Esophagus muscularis mucosa (tissue), 4 donors: ENCODE measurements at places on chromosomes 3 and 15.

GRCh38 chr3:52025453-52025852, 29.8 kb upstream of the RPL29 start:
- DNase-seq = no peak

DNA sequence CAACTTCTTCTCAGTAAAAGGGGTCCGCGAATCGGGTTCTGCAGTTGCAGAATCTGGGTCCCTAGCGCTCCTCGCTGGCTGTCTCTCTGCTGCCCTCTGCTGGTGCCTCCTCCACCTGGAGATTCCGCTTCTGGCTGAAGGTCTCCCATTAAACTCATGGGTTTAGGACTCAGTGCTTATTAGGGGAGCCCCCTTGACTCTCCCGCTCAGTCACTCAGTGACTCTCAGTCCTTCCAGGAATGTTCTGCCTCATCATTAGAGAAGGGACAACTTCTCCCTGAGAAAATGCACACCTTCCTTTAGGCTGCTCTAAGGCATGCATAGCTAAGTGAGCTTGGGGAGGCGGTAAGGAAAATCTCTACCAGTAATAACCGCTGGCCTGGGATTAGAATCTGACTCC, 7.1 kb downstream of the CPN2 start:
- peak; percentile 95 for DNase-seq

DNA sequence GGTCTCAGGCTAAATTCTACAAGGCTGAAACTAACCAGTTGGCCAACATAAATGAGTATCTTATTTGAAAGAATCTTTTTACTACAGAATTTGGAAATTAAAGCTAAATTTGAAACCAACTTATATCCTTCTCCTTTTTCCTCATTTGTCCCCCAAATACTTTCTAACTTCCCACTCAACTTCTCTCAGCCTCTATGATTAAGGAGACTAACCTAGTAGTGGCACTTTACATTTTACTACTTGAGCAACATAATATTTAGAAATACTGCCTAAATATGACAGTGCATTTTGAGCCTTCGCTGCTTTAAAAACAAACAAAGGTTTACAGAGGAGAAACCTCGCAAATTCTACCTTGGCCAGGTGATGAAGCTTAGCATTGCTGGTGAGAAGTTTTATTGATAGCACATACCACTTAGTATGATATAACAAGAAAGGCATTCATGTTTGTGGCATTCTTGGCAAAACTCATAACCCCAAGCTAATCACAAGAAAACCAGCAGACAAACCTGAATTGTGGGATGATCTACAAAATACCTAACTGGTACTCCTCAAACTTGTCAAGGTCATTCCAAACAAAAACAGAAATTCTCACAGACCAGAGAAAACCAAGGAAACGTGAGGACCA, 432.1 kb upstream of the CFAP20DC start:
- DNase-seq = no peak

DNA sequence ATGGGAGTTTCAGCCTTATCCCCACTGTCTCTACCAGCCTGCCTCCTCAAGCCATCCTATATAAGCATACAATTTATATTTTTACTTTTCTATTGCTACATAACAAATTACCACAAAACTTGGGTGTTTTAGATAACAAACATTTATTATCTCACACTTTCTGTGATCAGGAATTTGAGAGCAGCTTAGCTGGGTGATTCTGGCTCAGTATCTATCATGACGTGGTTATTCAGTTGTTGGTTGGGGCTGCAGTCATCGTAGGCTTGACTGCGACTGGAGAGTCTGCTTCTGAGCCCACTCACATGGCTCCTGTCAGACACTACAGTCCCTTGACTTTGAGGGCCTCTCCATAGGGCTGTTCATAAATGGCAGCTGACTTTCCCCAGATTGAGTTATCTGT, 20.7 kb downstream of the PARP15 start:
- no peak for DNase-seq

- no peak for DNase-seq
These were observed 226.9 kb downstream of the CACNA2D3 start for GRCh38 chr3:54349231-54349652.

DNA sequence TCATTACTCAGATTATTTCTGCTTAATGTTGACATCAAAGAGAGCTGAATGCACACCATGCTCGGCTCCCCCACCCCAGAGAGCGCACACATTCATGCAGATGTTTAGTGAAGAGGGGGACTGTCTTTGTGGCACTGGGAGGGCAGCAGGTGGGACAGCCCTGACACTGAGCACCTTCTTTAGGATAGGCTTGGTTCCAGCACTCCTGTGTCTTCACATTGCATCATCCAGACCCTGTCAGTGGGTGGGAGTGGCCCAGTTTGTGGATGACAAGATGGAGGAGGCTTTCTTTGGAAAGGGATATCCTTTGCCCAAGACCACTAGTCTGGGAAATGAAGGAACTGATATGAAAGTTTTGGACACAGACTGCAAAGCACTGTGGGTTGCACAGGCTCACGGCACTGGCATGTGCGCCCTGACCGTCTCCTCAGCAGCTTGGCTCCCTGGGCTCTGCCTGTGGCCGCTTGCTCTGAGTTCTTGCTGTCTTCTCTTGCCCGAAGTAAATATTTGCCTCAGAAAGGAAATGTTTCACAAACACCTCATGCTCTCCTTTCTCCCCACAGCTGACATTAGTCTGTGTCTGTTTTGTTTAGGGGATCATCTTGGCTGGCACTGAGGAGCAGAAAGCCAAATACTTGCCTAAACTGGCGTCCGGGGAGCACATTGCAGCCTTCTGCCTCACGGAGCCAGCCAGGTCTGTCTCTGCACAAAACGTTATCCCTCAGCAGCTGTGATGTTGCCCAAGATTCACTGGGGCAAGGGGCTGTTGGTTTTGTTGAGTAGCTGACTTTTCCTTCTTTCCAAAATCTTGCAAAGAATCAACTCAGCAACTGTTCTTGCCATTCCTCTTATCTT, 16.6 kb downstream of the ACAD9 start:
- DNase-seq = no peak

GRCh38 chr3:165835431-165835830, 1.8 kb downstream of the BCHE start:
- no peak for DNase-seq

GRCh38 chr15:72230197-72231065, 559 bp downstream of the PKM start:
- DNase-seq = peak; percentile 95

DNA sequence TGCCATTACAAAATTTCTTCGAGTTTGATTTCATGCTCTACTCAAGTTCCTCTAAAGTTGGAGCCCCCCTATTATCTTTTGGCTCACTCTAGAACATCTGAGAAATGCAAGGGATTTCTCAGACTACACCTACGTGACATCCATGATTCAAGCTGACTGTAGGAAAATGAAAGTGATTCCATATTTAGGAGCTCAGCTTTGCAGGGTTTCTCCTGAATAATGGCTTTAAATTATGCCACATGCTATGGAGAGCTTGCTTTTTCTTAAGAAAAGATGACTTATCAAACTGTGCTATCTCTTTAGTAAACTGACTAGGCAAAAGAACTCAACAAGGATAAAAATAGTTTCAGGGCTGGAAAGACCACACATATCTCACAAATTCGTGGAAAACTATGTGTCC, 292.1 kb downstream of the LSAMP start:
- DNase-seq = no peak

- DNase-seq = no peak
These were observed 755.5 kb downstream of the GBE1 start for GRCh38 chr3:81005992-81006391.

GRCh38 chr15:60005352-60006202, 1.5 kb downstream of the FOXB1 start:
- no peak for DNase-seq

DNA sequence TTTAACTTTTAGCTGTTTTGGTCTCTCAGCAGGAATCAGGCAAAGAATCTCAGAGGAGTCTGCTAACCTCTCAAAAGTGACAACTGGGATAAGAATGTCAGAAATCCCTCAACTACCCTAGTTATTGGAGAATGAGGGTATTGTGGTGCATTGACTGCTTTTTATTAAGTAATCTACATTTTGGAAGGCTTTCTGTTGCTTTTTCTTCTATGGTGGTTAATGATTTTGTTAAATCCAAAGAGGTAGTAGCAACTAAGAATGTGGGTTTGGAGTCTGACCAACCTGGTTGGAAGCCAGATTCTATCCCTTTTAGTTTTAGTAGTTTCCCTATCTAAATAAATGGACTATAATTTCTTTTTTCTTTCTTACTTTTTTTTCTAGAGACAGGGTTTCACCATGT, 94.7 kb upstream of the RNF7 start:
- no peak for DNase-seq

- DNase-seq = no peak
These were observed 79.2 kb downstream of the SRGAP3 start for GRCh38 chr3:9169956-9170850.

DNA sequence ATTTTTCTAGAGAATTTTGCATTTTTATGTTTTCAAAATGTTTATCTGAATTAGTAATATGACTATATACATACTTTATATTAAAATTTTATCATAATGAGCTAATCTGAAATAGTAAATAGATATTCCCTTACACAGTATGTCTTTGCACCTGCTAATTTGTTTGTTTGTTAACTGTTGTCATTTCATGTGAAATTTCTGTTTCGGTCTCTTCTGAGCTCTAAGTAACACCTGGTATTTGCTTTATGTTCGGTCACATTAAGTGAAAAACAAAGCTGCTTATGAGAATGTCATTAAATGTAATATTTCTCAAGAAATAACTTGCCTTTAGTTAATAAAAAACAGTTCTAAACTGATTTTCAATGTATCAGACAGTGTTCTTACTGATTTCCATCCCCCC, 61.1 kb downstream of the FNDC3B start:
- no peak for DNase-seq

DNA sequence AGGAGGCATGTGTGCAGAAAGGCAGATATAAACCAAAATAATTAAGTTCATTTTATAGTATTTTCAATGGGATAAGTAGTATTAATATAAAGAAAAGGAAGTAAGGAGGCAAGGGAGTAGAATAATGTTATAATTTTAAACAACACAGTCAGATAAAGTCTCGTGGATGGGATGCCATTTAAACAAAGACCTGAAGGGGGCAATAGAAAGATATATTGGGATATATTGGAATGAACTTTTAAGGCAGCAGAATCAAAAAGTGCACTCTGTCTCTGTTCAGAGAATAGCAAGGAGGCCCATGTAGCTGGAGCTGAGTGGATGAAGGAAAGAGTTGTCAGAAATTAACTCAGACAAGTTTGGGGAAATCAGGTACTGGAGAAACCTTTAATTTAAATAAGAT, 158.7 kb downstream of the CGGBP1 start:
- DNase-seq = no peak
